Testis (tissue), 5 donors: ENCODE measurements at places on chromosomes 1 and 21.

- no peak for DNase-seq
Observed at GRCh38 chr1:184661801-184662200, 92.9 kb downstream of the EDEM3 start.

DNA sequence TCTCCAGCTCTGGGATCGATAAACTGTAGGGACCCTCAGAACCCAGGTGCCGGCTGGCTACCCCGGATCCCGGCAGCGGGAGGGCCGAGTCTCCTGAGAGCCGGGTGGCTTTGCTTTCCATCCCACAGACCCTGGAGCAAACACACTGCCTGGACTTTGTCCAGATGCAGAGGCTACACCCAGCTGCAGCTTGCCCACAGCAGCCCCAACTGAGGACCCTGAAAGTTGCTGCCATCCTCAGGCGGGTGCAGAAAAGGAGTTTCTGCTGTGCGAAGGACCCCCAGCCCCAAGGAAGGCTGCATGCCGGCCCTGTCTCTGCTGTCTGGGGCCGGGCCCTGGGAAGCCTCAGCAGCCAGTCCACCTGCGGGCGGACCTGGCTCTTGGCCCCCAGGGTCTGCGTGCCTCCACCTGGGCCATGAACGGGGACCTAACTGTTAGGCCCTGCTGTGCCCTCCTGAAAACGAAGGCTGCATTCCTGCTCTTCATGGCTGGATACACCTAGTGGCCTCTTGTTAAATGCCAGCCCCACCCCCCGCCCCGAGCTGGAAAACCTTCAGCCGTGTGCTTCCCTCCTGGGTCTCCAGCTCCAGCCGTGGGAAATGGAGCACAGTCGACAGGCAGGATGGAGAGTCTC is 97.5 kb upstream of the ARHGEF16 start:
- DNase-seq = no peak

GRCh38 chr1:104987210-104987609 is 1237.5 kb downstream of the AMY1C start:
- DNase-seq = no peak

- DNase-seq = no peak
Observed at GRCh38 chr1:202615501-202616354, 94.5 kb downstream of the SYT2 start.

- no peak for DNase-seq
Observed at GRCh38 chr1:198086051-198086745, 70.6 kb upstream of the NEK7 start.

GRCh38 chr1:7535934-7536878 is 234.9 kb upstream of the VAMP3 start:
- no peak for DNase-seq

DNA sequence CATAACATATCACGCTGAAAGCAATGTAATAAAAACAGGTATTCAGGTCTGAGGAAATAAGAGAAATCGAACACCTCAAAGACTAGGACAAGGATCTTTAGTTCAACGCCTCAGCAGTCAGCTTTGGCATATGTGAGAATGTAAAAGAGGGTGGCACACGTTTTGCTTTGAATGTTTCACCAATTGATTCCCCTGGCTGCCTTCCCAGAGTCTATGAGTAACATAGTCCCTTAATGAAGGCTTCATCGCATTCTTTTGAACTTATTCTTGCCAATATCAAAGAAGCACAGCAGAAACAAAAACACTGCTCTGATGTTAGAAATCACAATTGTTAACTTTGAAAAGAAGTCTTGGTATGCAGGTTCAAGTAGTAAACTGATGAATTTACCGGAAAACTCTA is 764.8 kb downstream of the ADGRL2 start:
- DNase-seq = no peak

- peak; percentile 51 for DNase-seq
Observed at GRCh38 chr21:46080171-46081021, 17.5 kb upstream of the COL6A2 start.

- no peak for DNase-seq
Observed at GRCh38 chr21:42317341-42317741, 2.1 kb upstream of the TFF3 start.

DNA sequence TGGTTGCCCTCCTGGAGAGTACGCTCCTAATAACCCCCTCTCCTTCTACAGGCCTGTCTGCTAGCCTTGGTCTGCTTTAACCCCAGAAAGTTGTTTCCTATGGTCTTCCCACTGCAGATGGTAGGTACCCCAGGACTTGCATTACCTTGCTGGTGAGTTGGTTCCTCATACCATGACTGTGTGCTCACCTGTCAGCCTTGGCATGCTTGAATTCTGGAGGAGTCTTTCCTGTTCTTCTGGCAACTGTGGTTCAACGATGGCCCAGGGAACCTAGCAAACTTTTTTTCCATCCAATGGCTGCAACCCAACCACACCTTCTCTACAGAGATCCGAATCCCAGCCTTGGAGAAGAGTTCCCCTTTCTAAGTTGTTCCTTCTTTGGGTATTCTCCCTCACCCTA is 36.9 kb downstream of the RPS6KC1 start:
- DNase-seq = no peak

DNA sequence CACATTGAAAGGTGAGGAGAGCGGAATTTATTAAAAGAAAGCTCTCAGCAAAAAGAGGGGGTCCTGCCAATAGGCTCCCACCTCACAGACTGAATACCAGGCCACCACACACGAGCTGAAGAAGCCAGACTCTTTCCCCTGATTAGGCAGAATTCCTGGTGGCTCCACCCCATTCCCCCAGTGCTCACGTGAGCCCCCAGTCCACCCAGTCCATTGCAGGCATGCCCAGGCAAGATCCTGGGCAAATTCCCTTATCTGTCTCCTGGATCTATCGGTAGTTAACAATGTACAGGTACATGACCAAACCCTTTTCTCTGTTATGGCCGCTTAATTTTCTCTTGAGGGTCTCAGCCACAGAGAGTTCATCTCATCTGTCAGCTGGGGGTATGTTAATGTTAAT is 54.6 kb upstream of the BTG3 start:
- no peak for DNase-seq

DNA sequence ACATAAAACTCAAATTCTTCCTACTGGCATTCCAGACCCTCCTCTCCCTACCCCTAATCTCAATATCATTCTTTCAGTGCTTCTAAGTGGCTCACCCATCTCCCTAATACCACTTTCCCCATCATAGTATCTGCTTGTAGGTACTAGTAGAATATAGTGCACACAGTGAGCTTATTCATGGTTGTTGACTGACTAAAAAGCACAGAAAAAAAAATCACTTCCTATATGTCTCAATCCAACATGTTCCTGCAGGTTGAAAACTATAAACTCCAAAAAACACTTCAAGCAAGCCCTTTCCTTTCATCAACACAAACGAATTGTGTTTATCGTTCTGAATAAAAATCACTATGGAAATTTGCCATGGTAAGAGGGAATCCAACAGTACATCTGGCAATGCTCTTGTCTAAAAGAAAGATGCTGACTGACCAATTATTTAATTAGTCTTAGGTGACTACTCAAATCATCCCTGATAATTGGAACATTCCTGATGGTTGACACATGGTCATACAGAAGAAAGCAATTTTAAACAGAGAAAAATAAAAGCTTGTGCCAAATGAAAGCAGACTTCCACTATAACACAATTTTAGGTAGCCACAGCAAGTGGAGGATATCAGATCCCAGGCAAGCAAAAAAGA is 87.1 kb downstream of the NDUFS5 start:
- DNase-seq = no peak

GRCh38 chr21:18499761-18500376 is 96.3 kb upstream of the TMPRSS15 start:
- DNase-seq = peak; percentile 83

GRCh38 chr1:155962599-155963211 is 15.6 kb downstream of the ARHGEF2 start:
- no peak for DNase-seq

DNA sequence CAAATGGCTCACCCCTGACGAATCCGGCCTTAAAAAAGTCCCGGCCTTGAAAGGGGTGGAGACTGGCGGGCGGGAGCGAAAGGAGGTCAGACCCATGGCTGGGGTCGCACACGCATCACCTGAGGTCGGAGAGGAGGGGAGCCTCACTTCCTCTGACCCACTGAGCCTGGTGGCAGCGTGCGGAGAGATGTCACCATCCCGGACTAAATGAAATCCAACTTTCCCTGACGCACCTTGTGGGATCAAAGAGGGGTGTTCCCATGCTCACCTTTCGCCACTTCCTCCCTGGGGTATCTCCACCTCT is 709 bp upstream of the SLC41A1 start:
- DNase-seq = peak; percentile 61
